ENCODE measurements at places on chromosomes 1 and 21. TPM values are rescaled to one million over a fixed set of nuclear protein-coding genes. Genes with fewer than 3 reads are reported as not detected.

The GJA4 gene
- 35.0 TPM for polyA plus RNA-seq

The XCL2 gene
- 0.27 TPM for polyA plus RNA-seq

The COL8A2 gene
- polyA plus RNA-seq: 8.9 TPM

The HENMT1 gene
- 21.4 TPM for polyA plus RNA-seq

The MYOG gene
- polyA plus RNA-seq: 442 TPM

The NT5C1A gene
- polyA plus RNA-seq: 9.0 TPM

The UROD gene
- polyA plus RNA-seq: 76.9 TPM

The RIPPLY3 gene
- 0.11 TPM for polyA plus RNA-seq

The LRRIQ3 gene
- polyA plus RNA-seq: 0.44 TPM

The CFHR4 gene
- polyA plus RNA-seq: not detected

The OR14K1 gene
- polyA plus RNA-seq: not detected

The OR2G6 gene
- polyA plus RNA-seq: not detected

The KLF17 gene
- polyA plus RNA-seq: 0.13 TPM

The ATP6V1G3 gene
- polyA plus RNA-seq: not detected

The TMEM52 gene
- 91.6 TPM for polyA plus RNA-seq

The SV2A gene
- 3.1 TPM for polyA plus RNA-seq

The ALX3 gene
- not detected for polyA plus RNA-seq

The MLLT11 gene
- 10.4 TPM for polyA plus RNA-seq

The IGSF9 gene
- polyA plus RNA-seq: 0.28 TPM

The CFHR5 gene
- polyA plus RNA-seq: not detected

The PAQR6 gene
- 4.0 TPM for polyA plus RNA-seq
